ENCODE measurements at places on chromosomes 1 and 21.

DNA sequence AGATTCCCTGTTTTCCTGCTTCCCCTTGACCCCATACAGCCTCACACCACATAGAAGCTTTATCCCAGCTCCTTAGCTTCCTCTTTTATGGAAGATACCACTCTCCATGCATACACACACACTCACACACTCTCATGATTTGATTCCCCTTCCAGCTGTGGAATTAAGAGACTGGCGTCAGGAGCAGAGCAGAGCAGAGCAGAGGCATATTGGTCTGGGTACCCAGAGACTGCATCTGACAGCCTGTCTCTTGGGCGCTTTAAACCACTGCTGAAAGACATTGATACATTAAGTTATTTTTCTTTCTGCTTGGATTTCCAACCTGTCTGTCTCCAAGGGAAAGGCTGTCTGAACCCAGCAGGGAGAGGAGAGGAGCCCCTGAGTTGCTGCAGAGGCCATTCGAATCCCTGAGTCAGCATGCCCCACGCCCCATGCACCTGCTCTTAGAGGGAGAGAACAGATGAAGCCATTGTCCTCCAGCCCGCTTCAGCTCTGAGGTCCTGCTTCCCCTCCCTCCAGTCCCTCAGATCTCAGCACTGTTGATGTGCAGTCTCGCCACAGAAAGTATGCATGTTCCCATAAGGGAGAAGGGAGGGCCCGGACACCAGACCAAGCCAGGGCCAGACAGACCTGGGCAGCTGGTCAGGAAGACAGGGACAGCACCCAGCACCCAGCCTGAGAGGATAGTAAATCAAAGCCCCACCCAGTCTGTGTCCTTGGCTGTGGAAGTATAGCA is 66.7 kb upstream of the GJB5 start:
- no peak for DNase-seq

GRCh38 chr1:178324003-178324402 is 172.8 kb downstream of the CLEC20A start:
- DNase-seq: no peak

DNA sequence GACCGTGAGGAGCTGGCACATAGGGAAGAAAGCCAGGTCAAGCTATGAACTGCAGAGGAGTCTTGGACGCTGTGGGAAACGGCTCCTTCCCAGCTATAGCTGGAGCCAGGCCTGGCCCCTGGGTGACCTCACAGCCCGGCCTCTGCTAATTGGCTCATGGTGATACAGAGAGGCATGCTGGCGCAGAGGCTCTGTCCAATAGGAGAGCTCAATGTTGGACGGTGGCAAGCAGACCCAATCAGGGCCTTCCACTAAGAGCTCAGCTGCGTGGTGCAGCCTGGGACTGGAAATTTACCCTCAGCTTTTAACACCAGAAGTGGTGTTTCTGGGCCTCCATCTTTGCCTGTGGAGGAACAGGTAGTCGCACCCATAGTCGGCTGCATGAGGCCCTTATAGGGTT is 64.4 kb upstream of the GRHL3 start:
- DNase-seq: no peak

DNA sequence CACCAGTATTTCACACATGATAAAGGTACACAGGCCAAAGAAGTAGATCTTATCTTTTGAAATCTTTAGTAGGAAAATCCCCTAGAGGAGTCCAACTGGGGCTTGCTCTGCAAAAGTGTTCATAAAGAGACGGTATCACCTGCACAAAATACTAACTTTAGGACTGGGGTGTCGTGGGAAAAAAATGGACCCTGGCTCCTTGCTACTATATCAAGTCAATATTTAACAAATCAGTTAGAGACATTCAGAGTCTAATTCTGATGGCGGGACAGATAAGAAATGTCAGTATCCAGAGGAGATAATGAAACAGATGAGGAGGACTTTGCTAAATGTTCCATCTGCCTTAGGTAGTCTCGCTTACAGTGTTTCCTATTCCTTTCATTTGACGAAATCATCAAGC is 25.6 kb upstream of the CNN3 start:
- DNase-seq: no peak

GRCh38 chr1:163119707-163120106 is 50.5 kb downstream of the RGS4 start:
- no peak for DNase-seq

- DNase-seq: no peak
These were observed 82.7 kb downstream of the NOS1AP start for GRCh38 chr1:162151900-162152829.

GRCh38 chr1:61170328-61171238 is 88.2 kb downstream of the NFIA start:
- DNase-seq: no peak

GRCh38 chr1:42551590-42551989 is 88.5 kb downstream of the CCDC30 start:
- DNase-seq: no peak

DNA sequence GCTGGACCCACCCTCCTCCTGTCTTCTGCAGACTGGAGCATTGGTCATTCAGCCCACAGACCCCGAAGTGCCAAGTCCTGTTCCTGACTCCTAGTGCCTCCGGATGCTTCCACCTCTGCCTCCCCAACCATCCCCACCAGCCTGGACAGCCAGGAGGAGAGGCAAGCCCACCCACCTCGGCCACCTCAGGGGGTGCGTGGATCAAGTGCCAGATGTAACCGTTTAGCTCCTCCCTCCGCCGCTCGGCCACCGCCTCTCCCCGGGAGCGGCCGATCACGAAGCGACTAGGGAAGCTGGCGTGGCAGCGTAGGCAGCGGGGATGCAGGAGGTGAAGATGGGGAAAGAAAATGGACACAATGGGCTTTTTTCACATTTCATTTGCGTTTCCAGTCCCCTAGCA is 18.1 kb upstream of the PPP1R15B start:
- DNase-seq: no peak

GRCh38 chr1:209349363-209350308 is 233.9 kb upstream of the CAMK1G start:
- no peak for DNase-seq

DNA sequence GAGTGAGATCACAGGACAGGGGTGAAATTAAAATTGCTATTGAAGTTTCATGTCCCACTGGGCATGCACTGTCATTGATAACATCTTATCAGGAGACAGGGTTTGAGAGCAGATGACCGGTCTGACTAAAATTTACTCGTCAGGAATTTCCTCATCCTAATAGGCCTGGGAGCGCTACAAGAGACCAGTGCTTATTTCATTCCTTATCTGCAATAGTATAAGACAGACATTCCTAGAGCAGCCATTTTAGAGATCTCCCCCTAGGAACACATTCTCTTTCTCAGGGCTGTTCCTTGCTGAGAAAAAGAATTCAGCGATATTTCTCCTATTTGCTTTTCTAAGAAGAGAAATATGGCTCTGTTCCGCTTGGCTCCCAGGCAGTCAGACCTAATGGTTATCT is 181.4 kb upstream of the ETV3 start:
- no peak for DNase-seq
